ENCODE measurements at places on chromosomes 4 and X.
A peak's percentile ranks its signal among the peaks of the same experiment; 100 is the strongest.

DNA sequence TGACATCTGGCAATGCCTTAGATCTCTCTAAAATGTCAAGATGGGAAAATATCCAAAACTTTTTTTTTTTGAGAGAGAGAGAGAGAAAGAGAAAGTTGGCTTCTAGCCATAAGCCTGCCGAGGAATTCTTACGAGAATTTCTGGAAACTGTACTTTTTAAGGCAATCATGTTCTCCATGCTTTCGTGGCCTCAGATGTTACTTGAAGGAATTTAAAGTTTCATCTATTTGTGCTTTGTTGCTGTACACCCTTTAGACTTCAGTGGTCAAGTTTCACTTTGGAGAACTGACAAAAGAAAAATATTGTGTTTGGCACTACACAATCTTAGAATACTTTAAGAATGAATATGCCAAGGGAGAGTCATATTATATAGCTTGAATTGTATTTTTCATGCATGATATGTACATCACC, 53.9 kb downstream of the FAT4 start:
- no peak for DNase-seq

DNA sequence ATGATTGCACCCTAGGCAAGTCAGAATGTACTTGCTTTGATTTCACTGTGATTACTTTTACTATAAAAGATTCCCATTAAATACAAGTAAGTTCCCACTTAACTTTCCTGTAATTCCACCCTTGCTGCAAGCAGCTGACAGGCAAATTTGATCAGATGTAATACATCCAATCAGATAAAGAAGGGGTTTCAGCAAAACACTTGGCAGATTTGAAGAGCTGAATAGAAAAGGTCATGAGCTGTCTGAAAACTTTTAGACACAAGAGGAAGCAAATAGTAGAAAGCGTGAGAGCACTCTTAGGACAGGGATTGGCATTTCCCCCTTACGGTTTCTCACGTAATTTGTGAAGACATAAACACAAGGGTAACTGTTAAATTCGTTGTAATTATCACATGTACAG, 22.8 kb downstream of the HSD17B13 start:
- no peak for DNase-seq

DNA sequence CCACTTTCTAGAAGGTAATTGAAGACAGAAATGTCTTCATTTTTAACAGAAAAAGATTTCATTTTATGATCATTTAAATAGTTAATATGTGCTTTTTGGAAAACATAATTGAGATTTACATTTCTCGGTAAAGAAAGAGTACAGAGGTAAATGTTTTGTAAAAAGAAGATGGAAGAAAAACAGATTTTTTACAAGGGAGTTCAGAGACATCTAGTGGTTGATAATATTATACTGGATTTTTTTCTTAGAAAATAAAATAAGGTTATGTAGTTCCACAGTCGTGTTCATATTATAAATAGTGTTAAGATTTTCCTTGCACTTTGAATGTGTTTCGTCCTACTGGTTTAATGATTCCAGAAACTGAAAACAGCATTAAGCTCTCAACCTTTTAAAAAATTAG, 60.6 kb downstream of the SMARCA1 start:
- no peak for DNase-seq

DNA sequence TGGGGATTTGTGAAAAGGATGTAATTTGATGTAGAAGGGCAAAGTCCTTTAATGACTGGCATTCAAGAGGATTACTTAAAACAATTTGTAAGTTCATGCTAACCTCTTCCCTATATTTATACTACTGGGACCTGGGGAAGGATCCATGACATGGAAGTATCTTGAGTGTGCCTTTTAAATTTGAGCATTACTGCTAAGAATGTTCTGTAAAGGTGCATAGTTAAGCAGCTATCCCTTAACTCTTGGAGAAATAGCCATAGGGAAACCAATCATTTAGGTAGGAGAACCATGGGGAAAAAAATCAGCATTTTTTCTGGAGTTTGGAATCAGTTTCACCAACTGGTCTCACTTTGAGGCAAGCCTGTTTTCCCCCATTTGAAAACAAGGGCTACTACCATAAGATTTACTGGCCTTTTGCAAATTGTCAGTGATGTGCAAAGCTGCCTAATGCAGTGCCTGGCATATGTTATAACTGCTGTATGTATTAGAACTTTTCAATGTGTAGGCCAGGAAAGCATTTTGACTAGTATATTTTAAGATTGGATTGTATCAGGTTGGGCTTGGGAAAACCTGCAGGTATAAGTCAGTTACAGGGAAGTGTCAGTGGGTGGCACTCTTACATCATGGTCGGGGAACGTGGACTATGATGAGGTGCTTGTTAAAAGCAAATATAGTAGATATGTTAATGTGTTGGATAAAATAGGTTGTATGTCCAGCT, 72.1 kb downstream of the PRSS12 start:
- no peak for DNase-seq

GRCh38 chr4:187139141-187139540, 415.5 kb upstream of the FAT1 start:
- DNase-seq: no peak

DNA sequence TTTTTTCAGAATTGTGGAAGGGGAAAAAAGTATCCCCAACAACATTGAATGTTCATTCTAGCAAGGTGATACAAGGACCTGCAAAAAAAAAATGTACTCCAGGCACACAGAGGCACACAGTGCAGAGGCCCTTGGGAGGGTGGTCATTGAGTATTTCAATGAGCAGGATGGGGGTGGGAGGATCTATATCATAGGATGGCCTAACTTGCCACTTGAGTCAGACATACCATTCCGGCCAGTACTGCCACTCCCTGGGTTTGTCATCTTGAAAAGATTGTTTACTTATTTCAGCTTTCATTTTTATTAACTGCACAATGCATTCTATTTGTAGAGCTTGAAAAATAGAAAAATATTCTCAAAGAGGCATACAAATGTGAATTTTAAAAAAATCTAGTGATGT, 18.7 kb downstream of the ZNF595 start:
- no peak for DNase-seq

GRCh38 chrX:39935411-39936064, 162.2 kb downstream of the BCOR start:
- no peak for DNase-seq

DNA sequence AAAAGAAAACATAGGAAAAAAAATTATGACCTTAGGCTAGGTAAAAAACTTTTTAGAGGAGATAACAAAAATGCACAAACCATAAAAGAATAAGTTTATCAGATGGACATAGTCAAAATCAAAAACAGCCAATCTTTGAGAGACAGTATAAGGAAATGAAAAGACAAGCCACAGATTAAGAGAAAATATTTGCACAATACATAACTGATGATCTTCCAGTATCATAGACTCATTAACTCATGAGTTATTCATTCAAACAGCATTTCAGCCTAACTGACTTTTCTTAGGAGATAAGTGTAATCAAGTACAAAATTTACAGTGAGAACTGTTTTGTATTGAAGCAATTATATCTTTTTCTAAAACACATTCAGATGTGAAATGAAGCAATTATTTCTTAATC, 183.8 kb downstream of the FBXO8 start:
- no peak for DNase-seq

DNA sequence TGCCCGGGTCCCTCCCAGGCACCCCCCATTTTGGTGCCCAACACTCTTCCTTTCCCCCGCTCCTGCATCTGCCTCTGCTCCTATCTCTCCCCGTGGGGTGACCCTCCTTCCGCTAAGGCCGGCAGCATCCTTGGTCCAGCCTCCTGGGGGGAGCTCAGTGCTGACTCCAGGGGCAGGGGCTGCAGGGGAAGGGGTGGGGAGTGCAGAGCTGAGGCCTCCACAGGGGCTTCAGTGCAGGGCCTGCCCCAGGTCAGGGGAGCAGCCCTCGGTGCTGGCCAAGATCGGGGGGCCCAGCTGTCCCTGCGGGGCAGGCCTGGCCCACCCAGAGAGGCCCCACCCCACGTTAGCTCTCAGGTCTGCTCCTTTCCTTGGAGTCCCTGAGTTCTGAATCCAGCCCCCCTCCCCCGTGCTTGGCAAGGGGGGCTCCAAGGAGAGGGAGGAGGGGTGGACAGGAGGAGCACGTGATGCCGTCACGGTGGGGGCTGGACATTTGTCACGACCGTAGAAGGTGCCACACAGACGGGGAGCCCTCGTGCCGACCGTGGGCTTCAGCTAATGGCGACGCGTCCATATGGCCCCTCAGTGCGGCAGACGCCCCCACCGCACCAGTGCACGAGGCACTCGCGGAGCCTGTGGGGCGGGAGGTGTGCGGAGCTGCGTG, 63.5 kb upstream of the ADRA2C start:
- no peak for DNase-seq

- DNase-seq: no peak
Measured at GRCh38 chr4:26375551-26375950, 54.7 kb downstream of the RBPJ start.

DNA sequence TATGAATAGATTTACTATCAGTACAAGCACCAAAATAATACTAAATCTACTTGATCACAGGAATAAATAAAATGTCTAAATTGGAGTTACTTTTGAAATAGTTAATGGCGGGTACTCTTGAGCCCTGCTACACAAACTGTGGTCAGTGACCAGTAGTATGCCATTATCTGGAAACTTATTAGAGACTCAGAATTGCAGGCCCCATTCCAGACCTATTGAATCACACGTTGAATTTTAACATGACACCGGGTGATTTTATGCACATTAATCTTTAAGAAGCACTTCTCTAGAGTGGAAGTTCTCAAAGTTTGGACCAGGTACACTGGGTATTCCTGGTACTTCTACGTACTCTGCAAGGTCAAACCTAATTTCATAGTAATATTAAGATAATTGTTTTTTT, 660.0 kb upstream of the POU3F4 start:
- DNase-seq: no peak

- no peak for DNase-seq
Measured at GRCh38 chr4:3385711-3386420, 55.9 kb upstream of the HGFAC start.

DNA sequence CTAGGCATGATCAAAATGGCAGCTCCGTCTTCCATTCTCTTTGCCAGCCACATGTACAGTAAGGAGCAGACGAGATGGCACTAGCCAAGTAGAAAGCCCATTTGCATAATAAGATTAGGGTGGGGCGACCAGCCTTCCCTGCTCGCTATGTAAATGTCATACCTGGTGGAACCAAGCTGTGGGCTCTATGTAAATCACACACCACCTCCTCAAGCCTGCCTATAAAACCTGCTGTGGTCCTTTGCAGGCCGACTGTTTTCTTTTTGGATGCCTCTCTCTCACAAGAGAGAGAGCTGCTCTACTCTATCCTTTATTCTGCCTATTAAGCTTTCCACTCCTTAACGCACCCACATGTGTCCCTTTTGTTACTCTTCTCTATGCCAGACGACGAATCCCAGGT, 1472.7 kb downstream of the ARAP2 start:
- DNase-seq: no peak

DNA sequence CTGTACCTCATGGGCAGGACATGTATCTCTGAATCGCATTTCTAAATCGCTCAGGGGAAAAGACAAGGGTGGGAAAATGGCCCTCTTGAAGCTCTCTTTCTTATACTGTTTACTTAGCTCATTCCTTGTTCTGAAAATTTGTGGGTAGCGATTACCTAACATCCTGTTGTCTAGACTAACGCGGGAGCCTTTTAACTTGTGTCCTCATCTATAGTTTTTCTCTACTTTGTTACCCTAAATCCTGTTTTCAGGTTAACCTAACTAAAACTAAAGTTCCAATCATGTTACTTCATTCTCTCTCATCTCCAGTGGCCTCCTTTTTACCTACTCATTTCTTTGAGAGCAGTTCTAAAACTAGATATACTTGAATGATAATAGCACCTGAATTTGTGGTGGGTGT, 45.0 kb downstream of the SNX25 start:
- DNase-seq: no peak

- DNase-seq: no peak
Measured at GRCh38 chrX:150868625-150869024, 29.8 kb downstream of the CD99L2 start.

DNA sequence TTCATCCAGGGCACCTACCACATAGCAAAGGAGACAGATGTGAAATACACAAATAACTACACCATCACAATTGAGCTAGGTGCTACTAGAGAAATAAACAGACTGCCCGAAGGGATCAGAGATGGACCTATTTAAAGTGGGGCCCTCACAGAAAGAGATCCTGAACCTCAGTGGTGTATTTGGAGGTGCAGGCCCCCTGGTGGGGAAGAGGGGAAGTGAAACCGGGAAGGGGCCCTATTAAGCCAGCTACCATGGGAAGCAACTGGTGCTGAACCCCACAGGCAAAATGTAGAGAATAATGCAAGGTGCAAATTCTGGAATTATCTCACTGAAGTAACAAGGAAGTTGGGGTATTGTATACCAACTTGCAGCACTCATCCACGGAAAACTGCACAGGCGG, 78.6 kb upstream of the FAM9A start:
- DNase-seq: no peak

GRCh38 chrX:129316461-129316860, 206.8 kb downstream of the SMARCA1 start:
- DNase-seq: no peak

GRCh38 chrX:10992110-10992509, 119.0 kb upstream of the HCCS start:
- no peak for DNase-seq

DNA sequence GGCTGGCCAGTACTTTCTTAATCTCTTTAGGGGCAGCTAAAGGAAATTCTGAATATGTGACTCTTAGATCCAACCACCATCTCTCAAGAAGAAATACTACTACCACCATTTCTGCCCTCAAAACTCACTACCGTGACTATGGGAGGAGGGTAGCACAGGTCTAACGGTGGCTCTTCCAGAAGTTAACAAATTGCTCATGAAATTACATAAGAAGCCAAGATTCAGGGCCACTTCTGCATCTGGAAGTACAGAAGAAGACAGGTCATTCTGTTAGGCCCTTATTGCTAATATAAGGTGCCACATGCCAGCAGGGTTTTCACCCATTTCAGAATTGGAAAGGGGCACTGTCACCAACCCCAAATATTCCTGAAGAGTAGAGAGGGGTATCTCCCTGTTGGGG, 19.6 kb upstream of the NKRF start:
- no peak for DNase-seq

- DNase-seq: no peak
Measured at GRCh38 chr4:4672402-4672801, 130.6 kb upstream of the STX18 start.

GRCh38 chrX:135543924-135544323, 23.5 kb downstream of the INTS6L start:
- no peak for DNase-seq

- peak; percentile 5 for DNase-seq
Measured at GRCh38 chrX:120791013-120791643, 84.5 kb downstream of the CT47B1 start.

- DNase-seq: no peak
Measured at GRCh38 chrX:119105826-119106225, 21.8 kb downstream of the KIAA1210 start.

DNA sequence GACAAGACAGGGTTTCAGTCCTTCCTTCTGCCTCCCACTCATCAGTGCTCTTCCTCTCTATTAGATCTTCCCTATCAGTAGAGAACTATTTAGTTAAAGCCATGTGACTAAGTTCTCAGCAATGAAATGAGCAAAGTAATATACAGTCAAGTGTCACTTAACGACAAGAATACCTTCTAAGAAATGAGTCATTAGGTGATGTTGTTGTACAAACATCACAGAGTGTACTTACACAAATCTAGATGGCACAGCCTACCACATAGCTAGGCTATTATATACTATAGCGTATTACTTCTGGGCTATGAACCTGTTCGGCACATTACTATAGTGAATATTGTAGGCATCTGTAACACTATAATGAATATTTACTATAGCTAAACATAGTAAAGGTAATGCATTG, 71.3 kb downstream of the POU4F2 start:
- DNase-seq: no peak

All from SW 1271 (cell line).